ENCODE measurements at places on chromosomes 4 and X.
A peak's percentile ranks its signal among the peaks of the same experiment; 100 is the strongest.

- no peak for DNase-seq
Observed at GRCh38 chr4:41069257-41069656, 145.1 kb downstream of the APBB2 start.

GRCh38 chrX:126509923-126510322, 42.7 kb downstream of the DCAF12L1 start:
- no peak for DNase-seq

- no peak for DNase-seq
Observed at GRCh38 chr4:100268789-100269188, 78.5 kb upstream of the DDIT4L start.

GRCh38 chr4:65401083-65401482, 269.2 kb downstream of the EPHA5 start:
- DNase-seq, result no peak

GRCh38 chrX:1246816-1247215, 21.8 kb upstream of the CSF2RA start:
- peak; percentile 55 for DNase-seq

DNA sequence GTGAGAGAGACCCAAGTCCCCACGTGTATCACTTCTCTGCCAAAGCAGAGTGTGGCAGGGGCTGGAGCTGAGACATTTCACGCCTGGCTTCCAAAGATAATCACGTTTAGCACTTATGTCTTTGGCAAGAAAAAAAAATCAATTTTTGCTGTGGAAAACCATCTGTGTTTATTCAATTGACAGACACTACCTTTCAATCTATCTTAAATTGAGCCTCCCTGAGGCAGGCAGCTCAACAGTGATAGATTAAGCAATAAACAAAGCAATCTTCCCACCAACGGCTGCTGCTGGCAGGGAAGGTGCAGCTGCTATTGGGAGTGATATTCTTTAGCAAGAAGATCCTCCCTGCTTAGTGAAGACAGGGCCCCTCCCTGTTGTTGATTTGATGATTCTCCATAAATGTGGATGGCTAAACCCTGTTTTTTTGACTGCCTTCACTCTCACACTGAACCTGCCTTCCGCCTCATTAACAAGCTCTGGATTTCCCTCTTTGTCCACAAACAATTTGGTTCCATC, 11.6 kb upstream of the MAGEB17 start:
- DNase-seq, result no peak

DNA sequence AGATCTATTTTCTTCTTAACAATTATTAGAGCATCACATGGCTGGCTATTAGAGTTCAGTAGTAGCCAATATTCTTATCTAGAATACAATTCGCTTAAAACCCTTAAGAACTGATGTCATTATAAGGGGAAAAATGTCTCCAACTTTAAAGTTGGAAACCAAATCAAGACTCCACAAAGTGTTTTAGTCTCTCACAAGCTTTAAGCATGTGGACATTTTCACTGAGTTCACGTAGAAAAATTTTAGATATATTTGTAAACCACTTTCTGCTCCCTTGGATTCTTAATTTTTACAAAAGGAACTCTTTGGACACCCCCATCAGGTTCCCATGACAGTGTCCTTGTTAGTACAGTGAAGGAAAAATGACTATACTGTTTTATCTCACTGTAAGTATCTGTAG, 123.9 kb upstream of the NAP1L5 start:
- DNase-seq, result no peak

GRCh38 chrX:110204986-110205385, 112.9 kb downstream of the AMMECR1 start:
- DNase-seq, result no peak

- DNase-seq, result no peak
Observed at GRCh38 chr4:126752126-126752525, 880.6 kb upstream of the INTU start.

- DNase-seq, result no peak
Observed at GRCh38 chr4:138598226-138598625, 356.1 kb upstream of the SLC7A11 start.

DNA sequence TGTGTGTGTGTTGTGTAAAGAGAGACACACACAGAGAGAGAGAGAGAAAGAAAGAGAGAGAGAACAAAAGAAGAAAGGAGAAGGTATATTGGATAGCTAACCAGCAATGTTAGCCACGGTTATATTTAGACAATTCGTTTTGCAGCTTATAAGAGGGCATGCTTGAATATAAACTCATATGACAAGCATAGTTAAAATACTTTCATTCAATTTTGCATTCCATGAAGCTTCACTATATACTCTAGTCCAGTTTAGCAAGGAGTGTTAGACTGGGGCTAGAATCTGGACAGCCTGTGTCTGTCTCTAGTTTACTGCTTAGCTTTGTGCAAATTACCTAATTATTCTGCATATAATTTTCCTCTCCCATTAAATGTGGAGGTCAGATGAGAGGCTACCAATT, 525.9 kb upstream of the ZFP42 start:
- no peak for DNase-seq

DNA sequence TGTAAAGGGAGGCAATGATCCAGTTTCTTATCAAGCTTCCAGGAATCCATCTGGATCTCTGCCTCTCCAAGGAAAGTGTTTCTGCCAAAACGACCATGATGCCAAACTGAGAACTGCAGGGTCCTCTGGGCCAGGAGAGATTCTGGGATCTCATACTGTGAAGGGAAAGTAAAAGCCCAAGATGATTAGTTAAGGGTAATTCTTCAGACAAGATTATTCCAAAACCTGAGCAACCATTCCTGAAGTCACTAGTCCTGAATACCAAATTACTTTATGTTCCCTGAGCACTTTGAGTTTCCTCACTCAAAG, 42.0 kb downstream of the SRPX2 start:
- DNase-seq, result no peak

DNA sequence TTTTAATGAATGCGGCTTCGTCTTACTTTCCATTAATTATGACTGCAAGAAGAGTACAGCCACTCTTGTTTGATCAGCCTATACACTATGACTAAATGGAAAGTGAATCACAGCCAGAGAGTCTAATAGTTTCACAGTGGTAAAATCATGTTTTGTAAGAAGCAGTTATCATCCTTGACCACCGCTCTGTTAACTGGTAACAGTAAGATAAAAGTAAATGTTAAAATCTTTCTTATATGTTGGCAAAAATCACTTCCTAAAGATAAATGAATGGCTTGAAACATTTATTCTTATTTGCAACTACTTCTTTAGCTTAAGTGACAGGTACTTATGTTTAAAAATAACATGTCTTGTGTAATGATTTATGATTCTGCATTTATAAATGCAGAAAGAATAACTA, 13.2 kb downstream of the GALNT7 start:
- DNase-seq, result no peak

DNA sequence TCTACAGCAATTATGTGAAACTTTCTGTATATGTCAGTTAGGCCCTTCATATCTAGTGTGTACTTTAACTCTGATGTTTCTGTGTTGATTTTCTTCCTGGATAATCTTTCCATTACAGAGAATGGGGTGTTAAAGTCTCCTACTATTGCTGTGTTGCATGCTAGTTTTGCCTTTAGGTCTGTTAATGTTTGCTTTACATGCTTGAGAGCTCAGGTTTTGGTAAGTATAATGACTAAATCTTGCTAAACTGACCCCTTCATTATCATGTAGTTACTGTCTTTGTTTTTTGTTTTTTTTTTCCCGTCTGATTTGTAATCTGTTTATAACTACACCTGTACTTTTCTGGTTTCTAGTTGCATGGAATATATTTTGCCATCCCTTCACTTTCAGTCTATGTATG, 63.6 kb upstream of the UGT2B15 start:
- DNase-seq, result no peak

DNA sequence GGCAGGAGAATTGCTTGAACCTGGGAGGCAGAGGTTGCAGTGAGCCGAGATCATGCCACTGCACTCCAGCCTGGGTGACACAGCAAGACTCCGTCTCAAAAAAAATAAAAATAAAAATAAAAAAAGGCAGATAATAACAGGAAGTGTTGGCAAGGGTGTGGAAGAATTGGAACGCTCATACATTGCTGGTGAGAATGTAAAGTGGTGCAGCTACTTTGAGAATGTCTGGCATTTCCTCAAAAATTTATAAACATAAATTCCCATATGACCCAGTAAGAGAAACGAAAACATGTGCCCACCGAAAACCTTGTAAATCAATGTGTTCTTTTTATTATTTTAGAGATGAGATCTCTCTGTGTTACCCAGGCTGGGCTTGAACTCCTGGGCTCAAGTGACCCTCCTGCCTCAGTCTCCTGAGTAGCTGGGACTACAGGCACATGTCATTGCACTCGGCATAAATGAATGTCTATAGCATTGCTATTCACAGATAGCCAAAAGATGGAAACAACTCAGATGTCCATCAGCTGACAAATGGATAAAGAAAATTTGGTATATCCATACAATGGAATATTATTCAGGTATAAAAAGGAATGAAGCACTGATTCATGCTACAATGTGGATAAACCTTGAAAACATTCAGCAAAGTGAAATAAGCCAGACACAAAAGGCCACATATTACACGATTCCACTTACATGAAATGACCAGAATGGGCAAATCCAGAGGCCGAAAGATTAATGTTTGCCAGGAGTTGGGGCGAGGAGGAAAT, 63.7 kb upstream of the PLAC1 start:
- no peak for DNase-seq
